ENCODE measurements at places on chromosomes 12 and 14.
A peak's percentile ranks its signal among the peaks of the same experiment; 100 is the strongest.

DNA sequence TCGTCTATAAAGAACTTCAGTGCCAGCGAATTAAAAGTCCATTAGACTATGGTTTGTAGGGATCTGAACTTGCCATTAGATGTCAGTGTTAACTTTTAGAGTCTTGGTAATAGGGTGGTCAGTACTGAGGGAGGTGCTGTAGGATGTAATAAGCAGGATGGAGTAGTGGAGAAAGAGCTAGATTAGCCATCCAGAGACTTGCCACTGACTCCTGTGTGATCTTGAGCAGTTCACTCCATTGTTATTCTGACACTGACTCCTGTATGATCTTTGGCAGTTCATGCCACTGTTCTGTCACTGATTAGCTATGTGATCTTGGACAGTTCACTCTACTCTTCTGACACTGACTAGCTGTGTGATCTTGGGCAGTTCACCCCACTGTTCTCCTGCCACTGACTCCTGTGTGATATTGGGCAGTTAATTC lies 133.6 kb downstream of the TTLL5 start:
- DNase-seq, result no peak

- DNase-seq, result no peak
These were observed 80.9 kb downstream of the DENND5B start for GRCh38 chr12:31510034-31510433.

DNA sequence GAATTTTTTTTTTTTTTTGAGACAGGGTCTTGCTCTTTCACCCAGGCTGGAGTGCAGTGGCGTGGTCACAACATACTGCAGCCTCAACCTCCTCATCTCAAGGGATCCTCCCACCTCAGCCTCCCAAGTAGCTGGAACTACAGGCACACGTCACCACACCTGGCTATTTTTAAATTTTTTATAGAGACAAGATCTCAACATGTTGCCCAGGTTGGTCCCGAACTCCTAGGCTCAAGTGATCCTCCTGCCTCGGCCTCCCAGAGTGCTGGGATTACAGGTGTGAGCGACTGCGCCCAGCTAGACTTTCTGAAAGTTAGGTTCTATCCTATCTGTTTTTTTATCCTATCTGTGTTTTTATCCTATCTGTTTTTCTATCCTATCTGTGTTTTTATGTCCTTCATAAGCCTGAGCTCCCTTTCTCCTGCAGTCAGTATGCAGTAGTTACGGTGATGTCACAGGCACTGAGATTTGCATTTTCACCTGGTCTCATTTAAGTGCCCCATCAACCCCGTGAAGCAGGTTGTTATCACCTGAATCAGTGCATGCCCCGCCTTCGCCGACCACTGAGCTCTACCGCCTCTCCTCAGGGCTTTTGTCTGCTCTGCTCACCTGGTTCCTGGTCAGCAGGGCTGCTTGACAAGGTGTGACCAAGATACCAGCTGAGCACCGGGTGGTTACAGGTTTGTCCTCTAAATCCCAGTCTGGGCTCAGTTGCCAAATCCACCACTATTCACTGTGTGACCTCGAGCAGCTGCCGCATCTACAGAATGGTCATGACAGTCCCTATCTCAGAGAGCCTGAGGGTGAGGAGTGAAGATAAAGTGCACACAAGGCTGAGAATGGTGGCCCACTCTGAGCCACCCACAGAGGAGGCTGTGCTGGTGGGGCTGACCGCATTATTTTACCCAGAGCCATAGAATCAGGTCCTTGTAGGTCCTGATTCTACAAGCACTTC lies 33.1 kb downstream of the SYNDIG1L start:
- DNase-seq, result no peak

DNA sequence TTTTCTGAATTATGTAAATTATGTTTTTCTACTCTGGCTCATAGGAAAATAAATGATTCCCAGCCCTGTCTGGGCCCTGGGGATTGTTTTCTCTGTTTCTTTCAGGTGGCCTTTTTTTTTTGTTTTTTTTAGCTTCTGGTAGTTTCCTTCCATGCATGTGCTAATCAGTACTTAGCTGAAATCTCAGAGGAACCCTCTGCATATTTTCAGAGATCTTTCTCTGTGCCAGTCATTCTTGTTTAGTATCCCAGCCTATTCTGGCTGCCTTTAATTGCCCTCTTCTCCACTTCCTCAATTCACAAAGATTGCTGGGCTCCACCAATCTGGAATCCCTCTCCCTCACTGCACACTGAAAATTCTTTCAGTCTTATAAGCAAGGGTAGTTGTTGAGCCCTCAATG lies 46.9 kb downstream of the CNOT2 start:
- DNase-seq, result no peak

DNA sequence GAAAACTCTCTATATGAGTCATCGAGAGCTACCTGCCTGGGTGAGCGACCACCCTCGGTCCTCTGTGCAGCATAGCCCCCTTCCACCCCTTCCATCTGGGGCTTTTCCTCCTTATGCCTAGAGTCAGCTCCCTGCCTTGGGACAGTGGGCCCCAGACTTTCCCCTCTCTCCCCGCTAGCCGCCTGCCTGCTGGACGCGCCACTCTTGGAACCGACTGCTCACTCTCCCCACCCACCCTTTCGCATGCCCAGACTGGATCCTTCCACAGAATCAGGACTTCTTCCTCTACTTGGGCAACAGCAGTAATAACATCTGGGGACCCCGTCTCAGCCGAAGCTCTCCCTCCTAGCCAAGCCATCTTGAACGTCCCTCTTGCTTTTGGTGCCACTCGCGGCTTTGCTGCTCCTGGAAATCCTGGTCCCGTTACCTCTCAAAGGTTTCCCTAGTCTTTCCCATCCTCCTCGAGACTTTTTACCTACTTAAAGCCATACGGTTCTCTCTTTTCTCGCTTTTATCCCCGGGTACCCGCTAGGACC lies 671 bp downstream of the ESYT1 start:
- DNase-seq, result peak; percentile 34
